Memory B cell (primary cell): ENCODE measurements at places on chromosomes 6 and 20.
A peak's percentile ranks its signal among the peaks of the same experiment; 100 is the strongest.

DNA sequence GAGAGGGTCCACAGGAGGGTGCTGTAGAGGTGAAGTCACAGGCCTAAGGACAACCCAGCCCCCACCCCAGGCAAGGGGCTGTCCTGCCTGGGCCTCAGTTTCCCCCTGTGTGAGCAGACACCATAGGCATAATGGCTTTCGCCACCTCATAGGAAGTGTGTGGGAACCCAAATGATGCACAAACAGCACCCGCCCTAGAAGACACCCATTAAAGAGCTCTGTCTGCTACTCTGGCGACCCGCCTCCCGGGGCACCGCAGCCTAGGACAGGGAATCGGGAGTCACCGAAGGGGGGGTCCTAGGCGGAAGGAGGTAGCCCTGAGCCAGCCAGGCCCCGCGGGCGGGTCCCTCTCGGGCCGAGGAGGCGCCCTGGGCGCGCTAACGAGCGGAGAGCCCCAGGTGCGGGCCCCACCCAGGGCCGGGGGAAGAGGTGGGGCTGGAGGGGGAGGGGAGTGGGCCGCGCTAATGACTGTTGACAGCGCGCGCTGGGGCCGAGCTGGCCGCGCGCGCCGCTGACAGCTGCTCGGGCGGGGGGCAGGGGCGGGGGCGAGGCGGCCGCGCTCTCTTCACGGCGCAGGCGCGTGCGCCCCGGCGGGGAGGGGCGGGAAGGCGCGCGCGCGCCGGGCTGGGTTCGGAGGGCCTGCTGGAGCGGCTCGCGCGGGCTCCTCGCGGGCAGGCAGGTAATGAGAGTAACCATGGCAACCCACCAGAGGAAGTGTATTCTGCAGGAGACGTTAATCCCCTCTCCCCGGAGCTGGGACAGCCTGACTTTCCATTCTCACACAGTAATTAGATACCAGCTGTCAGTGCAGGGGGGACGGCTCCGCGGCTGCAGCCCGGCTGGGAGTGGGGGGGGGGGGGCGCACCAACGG lies 48.9 kb downstream of the NOL4L start:
- peak; percentile 75 for DNase-seq

DNA sequence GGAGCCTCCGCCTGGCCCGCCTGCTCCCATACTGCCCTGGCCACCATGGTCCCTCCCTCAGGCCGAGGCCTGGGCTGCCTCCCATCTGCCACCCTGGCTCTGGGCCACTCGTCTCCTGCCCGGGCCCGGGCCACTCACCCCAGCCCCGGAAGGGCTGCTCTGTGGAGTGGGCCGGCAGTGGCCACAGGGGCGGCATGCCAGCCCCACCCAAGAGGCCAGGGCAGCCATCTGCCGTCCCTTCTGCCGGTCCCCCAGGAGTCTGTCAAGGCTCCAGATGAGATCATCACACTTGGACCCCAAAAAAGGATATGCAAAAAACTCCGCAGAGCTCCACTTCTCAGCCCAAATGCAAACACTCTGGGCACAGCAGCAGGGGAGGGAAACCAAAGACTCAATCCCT lies 23.8 kb upstream of the TLDC2 start:
- no peak for DNase-seq

DNA sequence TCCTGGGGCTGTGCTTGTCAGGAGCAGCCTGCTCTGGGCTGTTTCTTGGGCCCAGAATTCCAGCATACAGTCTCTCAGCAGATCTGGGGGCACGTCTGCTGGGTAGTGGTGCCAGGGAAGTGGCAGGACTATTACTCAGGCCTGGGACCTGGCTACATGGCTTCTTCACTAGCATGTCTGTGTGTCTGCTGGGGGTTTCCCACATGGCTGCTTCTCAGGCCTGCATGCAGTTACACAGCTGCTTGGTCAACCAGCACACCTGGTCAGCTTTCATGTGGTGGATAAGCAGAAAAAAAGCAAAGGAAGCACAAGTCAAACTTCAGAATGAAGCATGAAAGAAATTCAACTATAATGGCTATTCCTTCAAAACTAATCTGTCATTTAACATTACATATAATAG lies 316.2 kb upstream of the NOX3 start:
- DNase-seq, result no peak

GRCh38 chr6:52417675-52418111 lies 2.4 kb upstream of the EFHC1 start:
- no peak for DNase-seq

DNA sequence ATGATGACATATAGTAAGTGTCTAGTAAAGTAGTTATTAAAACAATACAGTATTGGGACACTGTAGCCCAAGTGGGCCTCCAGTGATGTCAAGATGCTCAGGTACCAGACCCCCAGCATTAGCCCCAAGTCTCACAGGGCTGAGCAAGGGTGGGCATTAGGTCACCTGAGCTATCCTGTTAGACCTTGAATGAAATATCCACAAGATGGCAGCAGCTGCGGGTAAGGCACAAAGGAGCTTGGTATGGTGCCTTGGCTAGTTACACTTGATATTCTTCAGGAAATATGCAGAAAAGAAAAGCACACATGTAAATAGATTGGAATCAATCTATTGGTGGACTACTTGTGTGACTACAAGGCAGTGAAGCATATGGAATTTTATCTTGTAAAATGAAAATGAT lies 701.8 kb upstream of the ADGRB3 start:
- DNase-seq, result no peak

GRCh38 chr6:99178168-99178567 lies 171.3 kb downstream of the FAXC start:
- DNase-seq, result no peak

DNA sequence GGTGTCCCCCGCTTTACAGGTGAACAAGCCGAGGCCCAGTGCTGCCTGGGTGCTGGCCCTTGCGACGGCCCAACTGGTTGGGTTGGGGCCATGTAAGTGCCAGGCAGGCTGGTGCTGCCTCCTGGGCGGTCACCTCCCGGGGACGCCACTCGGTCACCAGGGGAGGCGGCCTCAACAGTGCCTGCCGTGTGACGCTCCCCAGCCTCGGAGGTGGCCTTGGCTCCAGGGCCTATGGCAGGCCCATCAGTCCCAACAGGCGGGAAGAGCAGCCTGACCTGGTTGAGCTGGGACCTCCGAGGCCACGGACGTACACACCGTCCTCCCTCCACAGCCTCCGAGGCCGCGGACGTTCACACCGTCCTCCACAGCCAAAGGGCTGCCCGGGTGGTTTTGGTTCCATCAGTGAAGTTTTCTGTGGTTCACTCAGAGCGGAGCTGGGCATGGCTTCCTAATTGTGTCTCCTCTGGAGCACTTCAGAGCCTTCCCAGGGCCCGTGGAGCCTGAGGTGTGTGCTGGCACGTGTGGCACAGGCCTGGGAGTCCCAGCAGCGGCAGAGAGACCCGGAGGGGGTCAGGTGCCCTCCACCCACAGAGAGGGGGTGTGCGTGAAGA lies 19.3 kb upstream of the SLCO4A1 start:
- DNase-seq, result no peak

DNA sequence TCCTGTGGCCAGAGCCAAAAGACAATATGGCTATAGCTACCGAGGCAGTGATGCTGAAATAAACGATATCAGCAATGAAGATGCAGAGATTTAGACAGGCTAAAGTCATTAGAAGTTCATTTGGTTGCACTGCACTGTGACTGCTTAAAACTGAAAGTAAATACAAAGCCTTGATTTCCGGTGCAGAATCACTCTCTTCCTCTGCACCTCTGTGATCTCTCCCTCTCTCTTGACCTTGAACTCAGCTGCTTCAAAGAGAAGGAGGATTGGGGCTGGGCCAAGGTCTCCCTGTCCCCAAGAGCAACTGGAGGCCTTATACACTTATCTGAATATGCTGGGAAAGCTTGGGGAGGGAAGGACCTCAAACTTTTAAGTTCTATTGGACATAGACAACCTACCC lies 34.6 kb upstream of the SPACA1 start:
- no peak for DNase-seq

DNA sequence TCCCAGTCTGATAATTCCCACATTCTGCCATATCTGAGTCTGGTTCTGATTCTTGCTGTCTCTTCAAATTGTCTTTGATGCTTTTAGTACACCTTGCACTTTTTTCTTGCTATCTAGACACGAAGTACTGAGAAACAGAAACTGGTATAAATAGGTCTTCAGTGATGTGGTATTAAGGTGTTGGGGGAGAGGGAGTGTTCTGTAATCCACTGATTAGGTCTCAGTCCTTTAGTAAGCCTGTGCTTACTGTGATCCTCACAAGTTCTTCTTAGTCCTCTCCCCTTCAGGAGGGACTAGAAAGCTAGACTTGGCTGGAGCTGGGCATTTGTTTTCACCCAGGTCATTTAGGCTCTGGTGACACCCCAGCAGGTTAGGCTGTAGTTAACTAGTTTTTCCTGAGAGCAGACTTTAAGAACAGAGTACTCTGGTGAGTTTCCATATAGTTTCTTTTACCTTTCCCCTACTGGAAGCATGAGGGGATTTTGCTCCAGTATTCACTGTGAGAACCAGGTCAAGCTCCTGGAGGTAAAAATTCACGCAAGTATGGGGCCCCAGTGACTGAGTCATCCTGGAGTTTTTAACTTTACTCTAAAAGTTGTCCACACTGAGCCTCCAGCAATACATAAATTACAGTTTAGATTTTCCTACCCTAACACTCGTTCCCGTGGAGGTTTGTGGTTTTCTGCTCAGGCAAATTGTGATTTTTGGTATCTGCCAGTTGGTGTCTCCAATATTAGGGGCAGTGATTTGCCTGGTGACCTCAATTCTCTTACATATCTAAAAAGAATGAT lies 154.6 kb downstream of the CDKAL1 start:
- no peak for DNase-seq

GRCh38 chr6:16292942-16293341 lies 54.6 kb downstream of the GMPR start:
- no peak for DNase-seq

- no peak for DNase-seq
Observed at GRCh38 chr20:42963796-42964195, 225.9 kb downstream of the PTPRT start.

GRCh38 chr20:60137657-60138245 lies 179.5 kb downstream of the CDH26 start:
- no peak for DNase-seq

DNA sequence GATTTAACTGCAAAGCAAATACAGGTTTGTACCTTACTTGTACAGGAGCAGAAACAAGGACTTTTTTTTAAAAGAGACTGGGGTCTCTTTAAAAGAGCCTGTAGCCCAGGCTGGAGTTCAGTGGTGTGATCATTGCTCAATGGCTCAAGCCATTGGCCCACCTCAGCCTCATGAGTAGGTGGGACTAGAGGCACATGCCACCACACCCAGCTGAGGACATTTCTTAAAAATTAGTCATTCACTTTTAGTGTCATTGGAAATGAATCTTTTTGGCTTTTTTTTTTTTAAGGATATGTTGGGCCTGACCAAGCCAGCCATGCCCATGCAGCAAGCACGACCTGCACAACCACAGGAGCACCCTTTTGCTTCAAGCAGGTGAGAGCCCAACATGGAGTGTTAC lies 16.9 kb downstream of the SEC23B start:
- DNase-seq, result no peak

DNA sequence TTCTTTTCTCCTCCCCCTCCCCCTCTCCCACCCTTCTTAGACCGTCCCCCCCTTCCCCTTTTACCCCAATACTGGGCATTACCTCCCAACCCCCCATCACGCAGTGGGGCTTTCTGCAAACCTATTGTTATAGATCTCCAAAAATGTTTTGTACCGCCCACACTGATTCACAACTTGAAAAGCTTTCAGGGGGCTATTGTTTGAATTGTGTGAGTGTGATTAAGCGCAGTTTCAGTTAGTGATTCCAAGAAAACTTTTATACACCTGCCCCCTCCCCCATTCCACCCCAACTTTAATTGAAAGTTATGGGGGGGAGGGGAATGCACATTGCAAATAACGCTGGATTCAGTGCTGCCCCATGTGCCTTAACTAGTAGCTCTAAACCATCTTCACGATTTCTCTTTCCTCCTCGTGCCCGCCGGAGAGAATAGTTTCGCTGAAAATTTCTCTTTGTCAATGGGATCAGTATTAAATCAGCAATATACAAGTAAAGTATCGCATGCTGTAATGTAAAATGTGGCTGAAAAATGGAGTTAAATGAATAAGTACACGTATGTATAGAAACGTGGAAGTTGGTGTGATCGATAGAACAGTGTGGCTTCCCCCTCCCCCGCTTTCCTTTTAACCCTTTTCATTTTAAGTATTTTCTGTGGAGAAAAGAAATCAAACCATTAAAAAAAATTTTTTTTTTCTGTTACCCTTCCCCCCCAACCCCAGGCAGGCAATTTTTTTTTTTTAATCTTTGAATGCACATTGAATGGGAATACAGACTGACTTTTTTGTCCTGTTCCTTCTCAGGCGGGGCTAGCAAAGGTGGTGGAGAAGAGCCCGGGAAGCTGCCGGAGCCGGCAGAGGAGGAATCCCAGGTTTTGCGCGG lies 632 bp downstream of the LIN28B start:
- DNase-seq, result no peak

GRCh38 chr6:43436577-43437282 lies 9.4 kb downstream of the ABCC10 start:
- DNase-seq, result no peak

- DNase-seq, result no peak
Observed at GRCh38 chr20:17976305-17976704, 7.5 kb downstream of the MGME1 start.

- no peak for DNase-seq
Observed at GRCh38 chr6:151060766-151061531, 178.8 kb upstream of the AKAP12 start.

DNA sequence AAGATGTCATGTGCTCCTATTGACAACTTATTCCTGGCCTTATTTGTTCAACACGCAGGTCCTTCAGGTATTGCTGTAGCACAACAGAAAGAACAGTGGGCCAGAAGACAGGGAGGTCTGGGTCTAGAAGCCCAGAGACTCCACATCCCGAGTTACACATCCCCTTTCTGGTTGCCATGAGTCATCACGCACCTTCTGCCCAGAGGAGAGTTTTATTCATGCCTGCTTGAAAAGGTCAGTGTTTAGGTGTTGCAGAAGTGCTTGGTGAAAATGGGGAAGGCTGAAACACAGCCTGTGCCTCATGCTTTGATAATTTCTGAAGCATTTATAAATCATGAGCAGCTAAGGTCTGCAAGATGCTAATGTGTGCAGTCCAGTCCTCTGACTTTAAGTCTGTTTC lies 256.4 kb downstream of the GMPR start:
- no peak for DNase-seq

- DNase-seq, result no peak
Observed at GRCh38 chr6:33433001-33433543, 13.2 kb downstream of the SYNGAP1 start.

- DNase-seq, result no peak
Observed at GRCh38 chr6:146865756-146866379, 267.1 kb downstream of the ADGB start.

- DNase-seq, result no peak
Observed at GRCh38 chr20:50286174-50286511, 95.5 kb downstream of the CEBPB start.

DNA sequence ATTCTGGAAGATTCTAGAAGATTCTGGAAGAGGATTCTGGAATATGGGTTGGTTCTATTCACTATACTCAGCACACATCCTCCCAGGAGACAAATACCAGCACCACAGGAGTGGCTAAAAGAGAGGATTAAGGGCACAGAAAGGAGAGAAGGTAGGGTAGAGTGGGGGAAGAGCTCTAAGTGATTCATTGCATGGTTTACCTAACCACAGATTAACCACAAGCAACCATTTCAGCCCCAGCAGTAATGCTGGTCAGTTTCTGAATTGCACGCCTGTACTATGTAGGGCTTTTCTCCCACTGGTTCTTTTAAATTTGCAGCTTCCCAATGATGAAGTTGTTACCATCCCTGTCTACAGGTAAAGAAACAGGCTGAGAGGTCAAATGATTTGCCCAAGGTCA lies 192.7 kb upstream of the PMEPA1 start:
- DNase-seq, result no peak

- DNase-seq, result no peak
Observed at GRCh38 chr6:114344246-114344970, 1.6 kb upstream of the HS3ST5 start.
